ENCODE measurements at places on chromosomes 11 and 22. TPM values are rescaled to one million over a fixed set of nuclear protein-coding genes. Genes with fewer than 3 reads are reported as not detected.

JAML gene
- total RNA-seq, result 0.07 TPM

INCENP gene
- total RNA-seq, result 88.5 TPM

INS gene
- total RNA-seq, result not detected

LMNTD2 gene
- 0.57 TPM for total RNA-seq

MUC6 gene
- total RNA-seq, result not detected

TRPC6 gene
- total RNA-seq, result not detected

CCDC116 gene
- 0.13 TPM for total RNA-seq

SULT4A1 gene
- total RNA-seq, result 0.53 TPM

EIF3D gene
- 437 TPM for total RNA-seq

C11orf16 gene
- not detected for total RNA-seq

PATE2 gene
- 0.13 TPM for total RNA-seq

MTA2 gene
- 203 TPM for total RNA-seq

SESN3 gene
- total RNA-seq, result 7.6 TPM

SOX6 gene
- under 0.01 TPM for total RNA-seq

MRGPRF gene
- total RNA-seq, result not detected

HIKESHI gene
- total RNA-seq, result 63.7 TPM

GAS2 gene
- total RNA-seq, result 1.3 TPM

All from thoracic aorta endothelial cell (primary cell).